Mesendoderm (in vitro differentiated cells): ENCODE measurements at places on chromosomes 4 and X.

- DNase-seq: no peak
These were observed 17.6 kb upstream of the CC2D2A start for GRCh38 chr4:15451866-15452765.

GRCh38 chrX:47129157-47129898 is 15.2 kb downstream of the NDUFB11 start:
- DNase-seq: peak; percentile 98

GRCh38 chrX:11351375-11352295 is 58.4 kb downstream of the AMELX start:
- no peak for DNase-seq

- no peak for DNase-seq
These were observed 2.5 kb downstream of the BDH2 start for GRCh38 chr4:103097112-103097511.

DNA sequence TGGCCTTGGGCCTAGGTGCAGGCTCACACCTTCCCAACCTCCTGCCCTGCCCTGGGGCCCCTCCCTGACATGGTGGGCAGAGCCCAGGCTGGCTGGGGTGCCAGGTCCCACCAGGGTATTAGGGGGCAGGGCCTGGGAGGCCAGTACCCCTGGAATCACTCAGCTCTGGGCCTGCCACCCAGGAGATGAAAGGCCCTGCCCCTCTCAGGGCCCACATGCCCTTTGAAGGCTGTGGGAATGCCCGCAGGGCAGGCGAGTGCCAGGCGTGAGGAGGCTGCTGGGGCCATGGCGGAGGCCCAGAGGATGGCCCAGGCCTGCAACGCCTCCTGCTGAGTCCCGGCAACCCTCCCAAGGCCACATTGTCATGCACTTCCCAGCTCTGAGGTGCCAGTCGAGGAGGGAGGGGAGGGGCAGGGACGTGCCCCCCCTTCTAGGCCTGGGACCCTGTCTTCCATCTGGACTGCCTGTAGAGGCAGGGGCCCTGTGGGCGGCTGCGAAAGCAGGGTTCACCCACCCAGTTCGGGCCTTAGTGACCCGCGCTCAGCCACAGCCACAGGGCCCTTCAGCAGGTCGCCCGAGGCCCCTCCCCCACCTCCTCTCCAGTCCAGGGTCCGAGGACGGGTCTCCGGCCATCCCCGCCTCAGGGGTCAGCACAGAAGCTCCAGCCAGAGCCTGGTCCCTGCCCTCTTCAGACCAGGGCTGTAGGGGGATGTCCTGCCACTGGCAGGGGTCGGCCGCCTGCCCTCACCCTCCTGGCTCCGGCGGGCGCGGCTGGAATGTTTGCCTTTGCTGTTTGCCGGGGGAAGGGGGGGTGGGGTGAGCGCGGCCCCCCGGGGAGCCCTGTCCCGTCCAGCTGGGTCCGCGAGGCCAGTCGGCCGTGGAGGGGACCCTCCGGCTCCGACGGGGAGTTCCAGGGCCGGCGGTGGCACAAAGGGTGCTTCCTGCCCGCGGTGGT is 26.7 kb upstream of the FGFR3 start:
- DNase-seq: peak; percentile 52

GRCh38 chrX:120367402-120368109 is 5.7 kb downstream of the ATP1B4 start:
- DNase-seq: no peak

GRCh38 chr4:15400981-15401671 is 26.7 kb upstream of the C1QTNF7 start:
- peak; percentile 24 for DNase-seq

- DNase-seq: no peak
These were observed 7.9 kb downstream of the SMIM31 start for GRCh38 chr4:164761746-164762275.

DNA sequence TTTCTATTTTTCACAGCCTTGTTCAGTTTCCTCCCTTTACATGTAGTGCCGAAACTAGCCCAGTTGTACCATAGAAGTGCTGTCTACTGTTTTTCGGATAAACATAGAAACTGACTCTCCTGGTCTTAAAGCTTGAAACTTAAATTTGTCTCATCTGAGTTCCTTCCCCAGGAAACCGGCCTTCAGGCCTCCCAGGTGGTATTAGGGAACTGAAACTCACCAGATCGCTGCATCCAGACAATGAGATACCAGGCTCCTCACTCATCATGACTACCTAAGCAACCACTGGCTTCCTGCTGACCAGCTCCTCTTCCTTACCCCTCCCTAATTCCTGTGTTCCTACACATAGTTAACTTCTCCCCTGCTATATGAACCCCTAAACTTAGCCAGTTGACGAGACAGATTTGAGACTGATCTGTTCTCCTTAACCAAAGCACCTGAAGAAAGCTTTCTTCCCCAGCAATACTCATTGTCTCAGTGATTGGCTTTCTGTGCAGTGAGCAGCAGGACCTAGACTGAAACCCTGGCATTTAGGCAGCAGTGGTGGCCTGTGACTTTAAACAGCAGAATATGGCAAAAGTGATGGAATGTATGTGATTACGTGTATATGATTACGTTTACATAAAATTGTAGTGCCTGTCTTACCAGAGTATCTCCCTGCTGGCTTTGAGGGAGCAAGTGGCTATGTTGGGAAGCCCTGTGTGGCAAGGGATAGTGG is 959.1 kb upstream of the LCORL start:
- DNase-seq: peak; percentile 31

GRCh38 chr4:1776521-1777161 is 16.5 kb upstream of the FGFR3 start:
- no peak for DNase-seq

GRCh38 chr4:75678965-75679364 is 5.8 kb upstream of the G3BP2 start:
- DNase-seq: no peak

- peak; percentile 91 for DNase-seq
These were observed 17.1 kb downstream of the SMIM14 start for GRCh38 chr4:39621582-39621981.

DNA sequence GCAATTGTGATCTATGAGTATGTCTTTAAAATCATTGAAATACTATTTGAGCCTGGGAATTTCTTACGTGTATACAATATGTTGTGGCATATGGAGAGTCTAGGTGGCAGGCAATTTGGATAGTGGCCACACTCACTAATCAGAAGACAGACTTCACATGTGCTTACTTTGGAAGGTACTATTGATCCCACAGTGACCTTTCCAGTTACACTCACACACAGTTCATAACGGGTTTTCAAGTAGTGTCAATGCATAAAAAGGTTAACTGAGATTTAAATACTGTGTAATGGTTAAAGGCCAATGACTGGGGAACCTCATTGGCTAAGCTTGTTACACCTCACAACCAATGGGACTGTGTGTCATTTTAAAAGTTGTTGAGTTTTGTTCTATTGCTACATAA is 783.2 kb downstream of the RPA4 start:
- DNase-seq: no peak

DNA sequence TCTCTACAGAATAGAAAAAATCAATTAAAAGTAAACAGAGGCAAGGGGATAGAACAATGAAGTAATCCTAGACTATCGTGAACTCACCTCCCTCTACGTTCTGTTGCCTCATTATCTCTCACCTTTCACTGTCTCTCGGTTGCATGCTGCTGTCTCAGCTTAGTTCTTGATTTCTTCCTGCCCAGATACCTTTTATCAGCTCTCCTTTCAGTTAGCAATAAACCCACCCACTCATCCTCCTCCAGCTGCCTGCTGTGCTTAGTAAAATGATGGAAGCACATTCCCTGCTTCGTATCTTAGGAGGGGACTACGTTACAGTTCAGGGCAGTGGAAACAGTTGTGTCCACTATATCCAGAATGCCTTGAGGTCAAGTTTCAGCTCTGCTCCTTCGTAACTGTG is 1709.5 kb upstream of the AGA start:
- peak; percentile 83 for DNase-seq

DNA sequence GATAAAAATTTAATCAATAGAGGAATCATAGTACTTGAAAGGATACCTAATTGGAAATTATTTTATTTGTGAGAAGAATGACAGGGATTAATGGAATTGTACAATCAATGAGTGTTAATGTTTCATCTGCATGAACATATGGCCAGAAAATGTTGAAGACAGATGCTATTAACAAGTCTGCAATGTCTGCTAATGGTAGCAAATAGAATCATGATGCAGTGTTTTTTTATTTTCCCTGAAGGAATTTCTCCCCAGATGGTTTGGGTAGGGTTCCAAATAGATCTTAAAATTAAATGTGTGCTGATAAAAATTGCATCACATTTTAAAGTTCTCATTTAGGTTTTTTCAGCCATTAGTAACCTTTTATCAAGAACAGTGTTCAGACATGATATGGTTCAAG is 291.3 kb upstream of the TRAM1L1 start:
- no peak for DNase-seq

- peak; percentile 64 for DNase-seq
These were observed 1368.2 kb downstream of the STIM2 start for GRCh38 chr4:28228561-28229491.

DNA sequence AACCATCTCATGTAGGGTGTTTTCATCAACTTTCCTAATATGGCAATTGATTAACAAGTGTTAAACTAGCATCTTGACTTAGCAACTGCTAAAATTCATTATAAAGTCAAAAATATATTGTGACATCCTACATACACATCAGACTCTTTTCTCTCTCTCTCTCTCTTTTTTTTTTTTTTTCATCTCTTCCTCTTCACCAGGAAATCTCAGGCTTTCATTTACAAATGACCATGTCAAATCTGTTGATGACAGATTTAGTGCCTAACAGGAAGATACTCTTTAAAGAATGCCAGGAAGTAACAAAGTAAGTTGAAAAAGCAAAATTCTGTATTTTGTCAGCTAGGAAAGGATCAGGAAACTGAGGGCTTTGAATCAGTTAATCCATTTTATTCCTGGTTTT is 365.5 kb downstream of the PCDH7 start:
- DNase-seq: no peak

- peak; percentile 45 for DNase-seq
These were observed at the start of gene ELF4 for GRCh38 chrX:130110379-130111219. TSS of gene ELF4 (minus strand) at chrX:130110497. CDS start at chrX:130081330, 29,167 bp downstream.

DNA sequence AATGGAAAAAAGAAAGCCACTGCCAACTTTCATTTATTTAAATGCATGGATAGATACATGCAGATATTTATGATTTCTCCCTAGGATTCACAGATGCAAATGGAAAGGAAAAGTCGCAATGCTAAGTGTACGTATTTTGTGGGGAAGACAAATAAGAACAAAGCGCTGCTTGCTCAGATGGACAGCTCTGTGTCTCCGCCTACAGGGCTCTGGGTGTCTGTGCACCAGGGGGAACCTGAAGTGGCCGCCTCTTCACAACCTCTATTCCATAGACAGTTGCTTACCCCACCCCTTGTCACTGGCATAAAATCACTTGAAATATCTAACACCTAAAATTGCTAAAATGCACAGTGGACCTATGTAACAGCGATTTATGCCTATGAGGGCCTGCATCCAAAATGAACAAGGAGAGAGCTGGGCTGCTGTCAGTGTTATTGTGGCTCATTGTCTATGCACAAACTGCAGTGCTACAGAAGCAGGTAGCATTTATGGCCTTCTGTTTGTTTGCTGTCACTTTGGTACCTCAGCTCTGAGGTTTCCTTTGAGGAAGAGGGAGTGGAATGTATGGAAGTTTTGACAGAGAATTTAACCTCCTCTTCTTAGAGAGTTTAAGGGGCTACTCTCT is 58.6 kb upstream of the PAGE1 start:
- peak; percentile 37 for DNase-seq

DNA sequence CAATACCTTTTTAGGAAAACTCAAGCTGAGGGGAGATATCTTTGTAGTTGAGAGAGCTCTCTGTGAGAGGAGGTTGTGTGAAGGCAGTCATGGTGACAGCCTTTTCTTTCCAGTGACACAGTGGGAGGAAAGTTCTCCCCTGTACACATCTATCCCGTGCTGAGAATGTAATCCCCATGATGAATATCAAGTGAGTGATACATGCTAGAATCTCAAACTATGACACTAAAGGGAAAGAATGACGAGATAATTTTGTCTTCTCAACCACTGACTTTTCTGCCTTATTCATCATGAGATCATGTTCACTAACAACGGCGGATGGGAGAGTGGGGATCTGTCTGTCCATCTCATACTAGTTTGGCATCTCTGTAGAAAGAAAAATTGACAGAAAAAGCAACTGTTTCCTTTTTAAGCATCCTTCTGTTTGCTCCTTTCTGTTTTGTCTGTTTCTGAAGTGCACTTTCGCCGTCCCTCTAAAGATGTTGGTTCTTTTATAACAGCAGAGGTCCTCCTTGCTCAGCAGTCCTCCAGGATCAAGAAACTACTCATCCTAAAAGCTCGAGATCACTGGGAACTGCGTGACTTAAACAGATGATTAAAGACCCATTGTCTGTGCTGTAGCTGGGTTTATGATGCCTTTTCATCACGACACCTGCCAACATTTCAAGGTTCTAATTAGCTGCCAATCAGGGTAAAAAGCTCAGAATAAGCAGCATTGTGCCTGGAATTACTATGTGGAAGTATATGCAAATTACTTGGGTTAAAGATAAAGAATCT is 137.6 kb downstream of the DCK start:
- DNase-seq: peak; percentile 20

- DNase-seq: no peak
These were observed 492 bp upstream of the HDAC8 start for GRCh38 chrX:72573158-72573511.

DNA sequence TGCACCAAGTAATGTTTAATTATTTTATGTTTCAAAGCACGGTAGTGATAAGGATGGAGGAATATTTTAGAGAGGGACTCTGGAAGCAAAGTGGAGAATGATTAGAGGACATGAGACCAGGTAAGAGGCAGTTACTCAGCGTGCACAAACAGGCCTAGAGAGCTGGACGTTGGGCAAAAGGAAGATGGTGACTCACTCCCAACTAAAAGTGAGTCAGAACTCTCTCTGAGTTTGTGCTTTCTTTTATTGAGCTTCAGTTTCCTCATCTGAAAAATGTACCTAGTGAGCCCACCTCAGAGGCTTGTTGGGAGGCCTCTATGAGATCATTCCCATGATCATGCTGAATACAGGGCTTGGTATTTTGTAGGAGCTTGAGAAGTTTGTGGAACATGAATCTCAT is 1.6 kb upstream of the ZC4H2 start:
- DNase-seq: no peak

- DNase-seq: no peak
These were observed 90.0 kb downstream of the KLHL13 start for GRCh38 chrX:118026631-118027030.

DNA sequence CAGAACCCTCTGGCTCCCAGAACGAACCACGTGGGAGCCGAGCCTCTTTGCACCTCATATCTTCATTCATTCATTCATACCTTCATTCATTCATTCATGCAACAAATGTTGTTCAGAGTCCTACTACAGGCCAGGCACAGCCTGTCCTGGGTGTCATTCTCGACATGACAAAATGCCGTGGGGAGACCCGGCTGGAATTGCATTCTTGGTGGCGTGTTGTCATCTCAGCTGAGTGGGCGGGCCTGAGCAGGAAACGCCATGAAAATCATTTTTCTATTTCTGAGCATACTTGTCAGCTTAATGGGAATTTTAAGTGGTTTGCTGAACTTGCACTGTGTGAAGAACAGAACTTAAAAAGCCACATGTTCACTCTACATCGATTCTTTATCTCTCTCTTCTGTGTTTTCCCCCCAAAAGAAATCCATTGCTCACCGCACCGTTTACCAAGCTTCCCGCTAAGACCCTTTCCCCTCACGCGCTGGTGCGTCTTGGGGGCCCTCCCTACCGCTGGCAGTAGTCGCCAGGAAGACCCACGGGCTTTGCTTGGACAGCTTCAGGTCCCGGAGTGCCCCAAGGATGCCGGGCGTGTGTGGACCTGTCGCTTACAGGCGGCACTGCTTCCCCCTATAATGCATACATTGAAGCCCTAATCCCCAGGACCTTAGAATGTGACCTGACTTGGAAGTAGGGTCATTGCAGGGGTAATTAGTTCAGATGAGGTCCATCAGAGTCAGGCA is 41.6 kb upstream of the HMX1 start:
- DNase-seq: no peak

GRCh38 chr4:184269879-184270430 is 52.3 kb upstream of the ENPP6 start:
- DNase-seq: no peak

- peak; percentile 87 for DNase-seq
These were observed 1626.4 kb downstream of the C4orf33 start for GRCh38 chr4:130722361-130722760.
